ENCODE measurements at places on chromosomes 2 and 18.

DNA sequence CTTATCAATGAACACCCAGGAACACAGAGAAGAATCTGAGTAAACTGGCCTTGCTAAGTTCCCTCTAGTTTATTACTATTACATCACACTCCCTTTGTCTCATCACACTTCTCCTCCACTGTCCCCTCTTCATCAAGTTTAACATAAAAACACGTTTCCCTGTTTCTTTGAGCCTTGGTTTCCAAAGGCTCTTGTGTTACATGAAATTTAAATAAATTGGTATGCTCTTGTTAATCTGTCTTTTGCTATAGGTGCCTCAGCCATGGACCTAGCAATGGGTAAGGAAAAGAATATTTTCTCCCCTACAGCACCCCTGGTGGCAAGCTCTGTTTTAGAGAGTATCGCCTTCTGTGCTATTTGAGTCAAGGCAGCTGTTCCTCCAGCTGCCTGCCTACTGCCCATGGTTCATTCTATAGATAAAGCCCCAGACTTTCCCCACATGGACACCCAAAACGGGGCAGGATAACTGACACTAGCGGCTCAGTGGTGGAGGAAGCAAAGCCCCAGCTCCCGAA is 31.8 kb downstream of the TGIF1 start:
- DNase-seq: peak; percentile 55

GRCh38 chr2:177433402-177433801 is 40.8 kb downstream of the AGPS start:
- DNase-seq: no peak

DNA sequence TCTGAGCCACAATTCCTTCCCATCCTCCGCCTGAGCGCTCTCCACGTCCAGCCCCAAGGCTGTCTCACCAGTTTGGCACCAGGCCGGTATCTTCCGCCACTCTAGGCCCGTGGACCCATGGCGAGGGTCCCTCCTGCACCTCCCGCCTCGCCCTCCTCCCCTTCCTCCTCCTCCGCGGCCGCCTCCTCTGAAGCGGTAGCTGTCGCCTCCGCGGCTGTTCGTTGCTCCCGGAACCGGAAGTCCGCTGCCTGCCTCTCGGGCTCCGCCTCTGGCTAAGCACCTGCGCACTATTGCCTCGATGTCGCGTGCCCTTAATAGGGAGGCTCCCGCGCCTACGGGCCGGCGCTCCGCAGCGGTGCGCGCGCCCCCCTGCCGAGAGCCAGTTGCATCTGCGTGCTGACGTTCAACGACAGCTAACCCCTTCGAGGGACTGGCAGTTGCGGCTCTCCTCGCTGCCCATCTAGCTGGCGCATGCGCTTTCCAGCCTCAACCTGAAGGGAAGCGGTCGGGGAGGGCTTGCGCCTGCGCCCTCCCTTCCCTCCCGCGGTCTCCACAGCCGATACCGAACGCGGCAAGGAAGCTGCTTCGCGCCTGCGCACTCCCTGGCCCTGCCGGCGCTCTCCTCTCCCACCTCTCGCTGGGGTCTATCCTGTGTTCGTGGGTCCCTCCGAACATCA is at the start of gene MBD1:
Gene MBD1, minus strand, starts transcription at position 229 of the 677 bp plus-strand sequence. CDS start 1,531 bp downstream, outside the sequence.
- DNase-seq: peak; percentile 91

DNA sequence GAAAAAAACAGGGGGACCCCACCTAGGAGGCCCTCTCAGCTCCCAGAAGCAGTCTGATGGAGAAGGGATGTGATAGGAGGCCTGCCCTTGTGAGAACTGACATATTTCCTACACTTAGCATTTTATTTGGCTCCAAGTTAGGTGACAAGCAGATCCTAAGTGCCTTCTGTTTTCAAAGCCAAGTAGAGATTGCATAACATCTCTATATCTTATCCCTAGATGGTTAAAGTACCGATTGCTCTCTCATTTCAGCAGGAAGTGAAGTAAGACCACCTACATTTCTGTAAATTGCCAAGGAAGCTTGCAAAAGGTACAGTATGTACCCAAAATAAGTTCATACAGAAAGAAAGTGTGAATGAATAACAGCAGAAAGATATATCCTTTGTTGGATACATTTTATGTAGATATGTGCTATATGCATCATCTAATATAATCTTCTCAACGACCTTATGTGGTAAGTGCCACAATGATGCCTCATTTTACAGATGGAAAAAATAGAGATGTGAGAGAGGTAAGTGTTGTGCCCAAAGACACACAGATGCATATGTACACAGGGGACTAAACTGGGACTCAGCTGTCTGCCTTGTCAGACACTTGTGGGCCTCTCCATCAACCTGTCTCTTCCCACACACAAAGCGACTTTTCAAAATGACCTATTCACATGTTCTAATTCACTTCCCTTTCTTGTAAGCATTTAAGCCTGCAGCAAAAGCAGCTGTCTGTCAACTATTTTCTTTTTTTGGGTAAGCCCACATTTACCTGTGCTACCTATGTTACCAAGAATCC is 38.9 kb downstream of the DHRS9 start:
- no peak for DNase-seq

DNA sequence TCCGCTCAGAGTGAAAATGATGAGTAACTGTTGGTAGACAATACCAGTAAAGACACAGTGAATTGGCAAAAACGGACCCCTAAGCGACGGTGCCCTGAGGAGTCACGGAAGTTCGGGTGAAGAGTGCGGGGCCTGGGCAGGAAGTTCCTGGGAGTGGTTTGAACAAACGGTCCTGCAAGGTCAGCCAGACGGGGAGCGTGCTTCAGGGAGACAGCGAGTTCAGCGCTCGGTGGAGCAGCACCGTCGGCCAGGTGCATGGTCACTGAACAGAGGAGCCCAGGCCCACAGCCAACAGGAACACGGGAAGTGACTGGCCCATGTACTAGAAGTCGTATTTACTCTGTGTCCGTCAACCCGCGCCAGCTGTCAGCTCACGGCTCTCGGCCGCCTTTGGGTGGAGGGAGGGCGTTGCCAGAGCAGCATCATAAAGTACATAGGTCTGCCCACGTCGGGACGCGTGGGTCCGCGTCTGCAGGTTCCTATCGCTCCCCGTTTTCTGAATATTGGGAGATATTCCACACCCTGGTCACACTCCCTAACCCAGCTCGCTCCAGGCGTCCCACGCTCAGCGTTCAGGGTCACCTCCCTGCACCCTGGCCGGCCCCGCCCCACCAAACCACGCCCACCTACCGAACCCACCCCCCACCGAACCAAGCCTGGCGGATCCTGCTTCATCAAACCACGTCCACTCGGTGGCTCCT is 75.6 kb upstream of the UXS1 start:
- DNase-seq: no peak

GRCh38 chr2:60377825-60378224 is 175.6 kb downstream of the BCL11A start:
- no peak for DNase-seq

DNA sequence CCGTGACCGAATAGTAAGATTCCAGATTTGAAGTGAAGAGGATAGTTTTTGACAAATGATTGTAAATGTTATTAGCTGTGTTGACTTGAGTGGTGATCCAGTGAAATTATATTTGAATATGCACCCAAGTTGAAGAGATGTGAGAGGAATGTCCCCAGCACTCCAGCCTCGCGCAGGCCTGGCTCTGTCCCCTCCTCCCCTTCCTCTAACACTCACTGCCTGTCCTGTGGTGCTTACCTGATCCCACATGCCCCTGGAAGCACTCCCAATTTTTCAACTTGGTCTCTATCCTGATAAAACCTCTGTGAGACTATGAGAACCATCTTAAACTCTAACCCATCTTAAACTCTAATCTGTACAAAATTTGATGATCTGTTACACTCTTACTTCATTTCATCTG is 154.7 kb upstream of the LRP1B start:
- no peak for DNase-seq

- DNase-seq: no peak
Measured at GRCh38 chr2:64743739-64744330, 90.1 kb upstream of the SERTAD2 start.

GRCh38 chr18:55349685-55350084 is 238.3 kb downstream of the TCF4 start:
- DNase-seq: no peak

- DNase-seq: no peak
Measured at GRCh38 chr2:39181297-39181696, 60.4 kb upstream of the SOS1 start.

DNA sequence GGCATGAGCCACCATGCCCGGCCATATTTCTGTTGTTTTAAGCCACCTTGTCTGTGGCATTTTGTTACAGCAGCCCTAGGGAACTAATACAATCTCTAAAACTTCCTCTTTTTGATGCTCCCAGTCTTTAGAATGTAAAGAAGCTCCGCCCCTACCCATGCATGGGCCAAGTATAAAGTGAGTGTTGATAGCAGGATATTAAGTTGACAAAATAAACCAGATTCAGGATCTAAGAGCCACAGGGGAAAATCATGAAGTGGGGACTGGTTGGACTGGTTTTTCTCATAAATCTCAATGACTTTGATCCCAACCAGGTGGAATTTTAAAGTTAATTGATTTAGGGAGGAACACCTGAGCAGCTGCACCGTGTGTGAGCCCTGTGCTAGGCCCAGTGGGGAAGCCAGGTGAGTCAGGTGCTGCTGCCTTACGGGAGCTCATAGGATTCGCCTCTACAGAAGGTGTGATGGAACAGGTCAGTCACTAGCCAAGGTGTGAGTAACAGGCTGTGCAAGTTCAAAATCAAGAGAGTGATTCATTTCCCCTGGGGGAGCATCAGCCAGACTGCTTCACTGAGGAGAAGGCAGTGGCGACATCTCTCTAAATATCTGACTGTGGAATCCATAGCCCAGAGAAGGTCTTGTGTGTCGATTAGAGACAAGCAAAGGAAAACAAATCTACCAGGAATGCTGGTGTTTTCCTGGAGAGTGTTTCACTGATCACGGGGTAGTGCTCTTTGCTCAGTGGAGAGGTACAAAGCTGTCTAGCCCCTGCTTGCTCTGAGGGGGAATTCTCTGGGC is 63.0 kb upstream of the MSH2 start:
- no peak for DNase-seq

DNA sequence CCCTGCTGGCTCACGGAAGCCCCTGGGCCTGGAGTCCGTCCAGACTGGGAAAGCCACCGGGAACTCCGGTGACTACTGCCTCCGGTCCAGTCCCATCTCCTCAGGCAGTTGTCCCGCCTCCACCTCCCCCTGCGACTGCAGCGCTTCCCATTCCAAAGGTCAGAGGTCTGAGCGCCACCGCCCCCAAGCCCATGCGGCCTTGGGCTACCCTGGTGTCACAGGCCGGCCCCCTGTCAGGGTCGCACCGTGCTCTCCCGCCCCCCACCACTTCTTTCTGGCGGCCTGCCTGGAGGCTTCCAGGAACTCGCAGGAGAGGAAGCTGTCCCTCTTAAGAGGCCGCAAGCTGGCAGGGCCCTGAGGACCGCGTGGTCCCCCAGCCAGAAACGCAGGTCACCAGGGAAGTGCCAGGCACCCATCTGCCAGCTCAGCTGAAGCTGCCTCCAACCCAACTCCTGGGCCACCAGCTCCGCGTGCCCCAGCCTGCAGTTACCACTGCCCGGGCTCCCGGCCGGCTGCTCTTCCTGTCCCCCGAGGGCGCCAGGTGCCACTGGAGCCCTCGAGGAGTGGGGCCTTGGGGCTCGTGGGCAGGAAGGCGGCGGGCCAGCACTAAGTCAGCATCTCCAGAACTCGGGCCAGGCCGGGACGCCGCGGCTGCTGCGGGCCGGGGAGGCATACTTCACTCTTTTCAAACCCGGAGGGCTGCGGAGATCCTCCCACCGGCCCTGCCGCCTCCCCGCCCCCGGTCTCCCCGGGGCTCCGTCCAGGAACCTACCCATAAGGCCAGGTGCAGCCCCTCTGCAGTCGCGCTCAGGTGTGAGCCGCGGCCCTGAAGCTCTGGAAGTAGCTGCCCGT is 83.3 kb upstream of the POMC start:
- no peak for DNase-seq

GRCh38 chr2:148955798-148956197 is 80.8 kb downstream of the KIF5C start:
- no peak for DNase-seq

DNA sequence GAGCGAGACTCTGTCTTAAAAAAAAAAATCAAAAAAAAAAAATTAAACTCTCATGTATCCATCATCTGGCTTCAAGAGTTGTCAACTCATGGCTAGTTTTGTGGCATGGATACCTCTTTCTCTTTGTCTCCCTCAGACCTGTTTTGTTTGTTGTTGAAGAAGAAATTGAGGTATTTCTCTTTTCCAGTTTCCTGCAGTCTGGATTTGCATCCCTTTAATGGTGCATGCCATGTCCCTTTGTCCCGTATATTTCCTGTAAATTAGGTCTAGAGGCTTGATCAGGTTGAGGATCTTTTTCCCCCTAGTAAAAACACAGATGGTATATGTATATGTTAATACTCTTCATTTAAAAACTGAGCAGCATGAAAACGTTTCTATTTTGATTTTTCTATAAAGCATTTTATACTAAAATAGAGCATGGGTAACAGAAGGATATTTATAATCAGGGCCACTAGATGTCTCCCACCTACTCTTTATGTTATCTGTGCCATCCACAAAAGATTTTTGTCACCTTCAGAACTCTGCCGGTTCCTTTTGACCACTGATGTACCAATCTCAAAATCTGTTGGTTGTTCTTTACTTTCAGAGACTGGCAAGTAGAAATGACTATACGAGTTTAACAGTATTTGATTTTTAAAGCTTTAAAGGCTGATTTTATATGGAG is 80.1 kb downstream of the GALNT1 start:
- DNase-seq: no peak

- DNase-seq: peak; percentile 62
Measured at GRCh38 chr18:79588636-79589481, 90.7 kb upstream of the CTDP1 start.

DNA sequence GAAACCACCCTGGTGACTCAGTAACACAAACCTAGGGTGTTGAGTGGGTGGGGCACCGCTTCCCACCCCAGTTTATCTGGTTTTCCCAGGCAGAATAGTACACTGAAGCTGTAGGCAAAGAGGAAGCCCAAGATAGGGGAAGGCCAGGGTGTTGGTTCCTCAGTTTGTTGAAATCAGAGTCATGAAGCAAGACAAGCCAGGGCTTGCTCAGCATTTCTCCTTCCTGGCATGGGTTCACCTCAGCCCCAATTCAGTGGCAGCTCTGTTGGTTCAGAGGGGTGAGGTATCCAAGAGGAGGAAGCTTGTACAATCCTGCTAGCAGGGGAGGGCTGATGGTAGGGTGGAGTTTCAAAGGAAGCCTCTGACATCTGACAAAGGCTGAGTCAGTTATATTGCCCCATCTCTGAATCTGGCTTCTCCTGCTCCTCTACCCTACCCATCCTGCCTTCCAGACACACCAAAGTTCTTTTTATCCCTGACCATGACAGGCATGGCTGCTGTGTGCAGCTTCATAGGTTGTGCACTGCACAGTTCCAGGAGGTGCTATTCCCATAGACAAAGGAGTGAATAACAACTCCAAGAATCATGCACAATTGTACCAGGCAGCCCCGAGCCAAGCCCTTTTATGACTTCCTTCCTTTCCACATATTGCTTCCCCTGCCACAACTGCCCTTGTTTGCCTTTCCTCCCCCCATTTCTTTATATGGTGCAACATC is 24.9 kb upstream of the RAB10 start:
- DNase-seq: no peak

DNA sequence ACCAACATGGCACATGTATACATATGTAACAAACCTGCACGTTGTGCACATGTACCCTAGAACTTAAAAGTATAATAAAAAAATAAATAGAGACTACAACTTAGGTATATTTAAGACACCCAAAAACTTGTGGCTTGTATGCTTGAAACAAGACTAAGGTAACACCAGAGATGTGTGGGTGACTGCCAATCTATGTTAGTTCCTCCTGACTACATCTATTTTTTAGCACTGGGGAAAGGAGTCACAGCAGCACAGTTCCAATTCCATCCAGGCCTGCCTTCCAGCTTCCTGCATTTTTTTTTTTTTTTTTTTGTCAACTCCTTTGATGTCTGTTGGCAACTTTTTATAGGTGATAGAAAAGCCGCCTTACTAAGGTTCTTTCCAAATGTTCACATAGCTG is 18.2 kb downstream of the C2orf69 start:
- DNase-seq: no peak

GRCh38 chr2:200305797-200306195 is 697 bp upstream of the SPATS2L start:
- no peak for DNase-seq

Data from left renal cortex interstitium (tissue), 4 donors.